ENCODE measurements at places on chromosomes 12 and 14. TPM values are rescaled to one million over a fixed set of nuclear protein-coding genes. Genes with fewer than 3 reads are reported as not detected.

The LRIG3 gene
- 11.6 TPM for total RNA-seq

GRCh38 chr14:99728981-99729451 lies 44.9 kb downstream of the CYP46A1 start:
- H3K4me3 ChIP-seq: no peak overlapping the region
- H3K36me3 ChIP-seq: no peaks in the 10 kb centered on the region
- H3K4me1 ChIP-seq: no peaks in the 10 kb centered on the region
- no peaks in the 10 kb centered on the region for H3K27me3 ChIP-seq
- no peak for DNase-seq

The BMAL2 gene
- total RNA-seq: 23.1 TPM

The BDKRB1 gene
- total RNA-seq: not detected

The EXOC3L4 gene
- 0.42 TPM for total RNA-seq

- H3K27me3 ChIP-seq: no peaks in the 10 kb centered on the region
- DNase-seq: no peak
- H3K36me3 ChIP-seq: no peaks in the 10 kb centered on the region
- H3K4me1 ChIP-seq: peaks cover 2% of the 10 kb centered on the region
- no peak overlapping the region for H3K4me3 ChIP-seq
Observed at GRCh38 chr12:13193505-13194231, 2.9 kb upstream of the EMP1 start.

DNA sequence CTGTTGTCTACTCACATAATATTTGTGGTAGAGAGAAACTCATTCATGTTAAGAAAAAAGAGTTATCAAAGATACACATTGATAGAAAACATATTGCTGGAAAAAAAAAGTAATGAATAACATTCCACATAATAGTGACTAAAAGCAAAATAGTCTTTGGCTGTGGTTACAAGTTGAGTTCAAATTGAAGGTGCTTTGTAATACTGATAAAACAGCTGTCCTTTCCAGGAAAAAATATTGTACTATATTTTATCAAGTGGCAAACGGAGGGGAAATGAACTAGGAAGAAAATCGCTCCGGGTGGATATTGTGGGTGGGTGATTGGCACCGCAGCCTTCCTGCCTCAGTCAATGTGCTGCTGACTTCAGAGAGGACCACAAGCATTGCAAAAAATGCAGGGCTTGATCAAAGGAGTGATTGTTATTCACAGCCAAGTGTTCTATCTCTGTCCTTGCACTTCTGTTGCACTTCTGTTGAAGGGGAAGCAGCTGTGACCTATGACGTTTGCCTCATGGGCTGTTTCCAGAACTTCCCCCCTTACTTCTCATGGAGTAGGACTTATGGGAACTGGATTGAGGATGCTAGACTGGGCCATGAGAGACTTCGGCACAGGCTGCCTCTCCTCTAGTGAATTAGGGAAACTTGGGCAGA lies 114.4 kb downstream of the VRK1 start:
- no peak for DNase-seq
- no peak overlapping the region for H3K27ac ChIP-seq
- peaks cover 13% of the 10 kb centered on the region for H3K36me3 ChIP-seq

DNA sequence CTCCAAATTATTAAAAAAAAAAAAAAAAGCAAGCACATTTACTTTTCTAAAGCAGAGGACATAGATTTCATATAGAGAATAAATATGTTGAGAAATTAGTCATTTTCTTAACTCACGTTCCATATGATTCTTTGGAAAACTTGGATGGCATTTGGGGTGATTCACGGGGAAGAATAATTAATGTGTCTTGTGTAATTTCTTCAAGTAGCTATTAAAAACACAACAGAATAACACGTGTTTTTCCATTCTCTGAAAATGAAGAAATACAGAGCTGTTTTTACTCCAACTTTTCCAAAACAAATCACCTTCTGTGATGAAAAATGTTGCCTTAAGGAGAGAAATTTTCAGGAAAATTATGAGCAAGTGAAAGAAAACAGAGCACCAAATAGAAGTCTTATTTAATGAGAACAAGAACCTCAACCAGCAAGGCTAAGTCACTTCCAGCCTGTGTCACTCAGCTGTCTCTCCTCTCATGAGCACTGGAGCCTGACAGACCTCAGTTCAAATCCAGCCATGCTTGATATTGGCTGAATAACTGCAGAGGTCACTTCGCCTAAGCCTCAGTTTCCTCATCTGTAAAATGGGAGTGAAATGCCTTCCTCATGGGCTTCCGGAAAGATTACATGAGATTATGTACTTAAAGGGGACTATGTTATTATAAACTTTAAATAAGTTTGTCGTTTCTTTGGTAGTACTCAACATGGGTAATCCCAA lies 42.8 kb upstream of the NUAK1 start:
- no peaks in the 10 kb centered on the region for H3K36me3 ChIP-seq
- no peak overlapping the region for H3K27ac ChIP-seq
- no peak for DNase-seq
- H3K4me3 ChIP-seq: no peak overlapping the region
- no peaks in the 10 kb centered on the region for H3K27me3 ChIP-seq
- no peaks in the 10 kb centered on the region for H3K4me1 ChIP-seq

- H3K27me3 ChIP-seq: no peaks in the 10 kb centered on the region
- no peaks in the 10 kb centered on the region for H3K4me1 ChIP-seq
- H3K27ac ChIP-seq: no peak overlapping the region
- peaks cover 27% of the 10 kb centered on the region for H3K36me3 ChIP-seq
- H3K4me3 ChIP-seq: no peak overlapping the region
Observed at GRCh38 chr12:879641-880040, 69.9 kb downstream of the RAD52 start.

The GALC gene
- 9.1 TPM for total RNA-seq

GRCh38 chr14:70857496-70857890 lies 48.2 kb upstream of the MAP3K9 start:
- H3K27me3 ChIP-seq: no peaks in the 10 kb centered on the region
- no peak for DNase-seq
- no peak overlapping the region for H3K4me3 ChIP-seq
- H3K4me1 ChIP-seq: no peaks in the 10 kb centered on the region
- no peaks in the 10 kb centered on the region for H3K36me3 ChIP-seq

The SALL2 gene
- 287 TPM for total RNA-seq

DNA sequence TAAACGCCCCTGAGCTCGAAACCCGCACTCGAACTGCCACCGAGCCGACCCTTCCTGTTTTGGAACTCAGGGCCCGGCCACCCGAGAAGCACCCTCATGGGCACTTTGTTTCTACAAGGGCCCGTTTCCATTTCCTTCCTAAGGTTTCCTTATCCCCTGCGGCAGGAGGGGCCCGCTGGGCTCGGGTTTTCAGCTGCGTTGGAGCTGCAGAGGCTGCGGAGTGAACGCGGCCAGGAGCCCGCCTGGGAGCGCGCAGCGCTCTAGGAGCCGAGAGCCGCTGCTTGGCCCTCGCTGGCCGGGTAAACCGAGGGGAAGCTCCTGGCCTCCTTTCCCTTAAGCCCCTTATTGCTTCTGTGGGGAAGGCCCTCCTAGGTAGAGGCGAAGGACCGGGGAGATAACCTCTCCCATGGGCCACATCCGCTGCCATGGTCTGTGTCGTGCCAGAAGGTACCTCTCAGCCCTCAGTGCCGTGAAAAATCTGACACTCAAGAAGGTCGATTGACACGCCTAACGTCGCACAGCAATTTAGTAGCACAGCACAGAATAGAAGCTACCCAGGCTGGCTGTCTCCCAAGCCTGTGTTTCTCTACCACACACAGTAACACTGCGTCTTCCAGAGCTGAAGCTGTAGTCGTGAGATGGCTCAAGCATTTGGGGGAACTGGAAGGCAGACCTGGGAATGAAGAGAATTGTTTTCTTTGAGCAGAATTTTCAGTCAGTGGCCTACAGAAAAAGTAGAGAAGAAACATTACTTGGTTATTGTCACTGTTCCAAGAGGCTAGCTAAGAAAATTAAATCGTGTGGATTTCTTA lies 12.9 kb upstream of the CALM1 start:
- no peaks in the 10 kb centered on the region for H3K27me3 ChIP-seq
- peaks cover 8% of the 10 kb centered on the region for H3K4me1 ChIP-seq
- DNase-seq: peak; percentile 60
- H3K4me3 ChIP-seq: no peak overlapping the region
- H3K27ac ChIP-seq: no peak overlapping the region
- H3K36me3 ChIP-seq: no peaks in the 10 kb centered on the region

GRCh38 chr12:2364631-2365051 lies 311.9 kb downstream of the CACNA1C start:
- no peak overlapping the region for H3K4me3 ChIP-seq
- H3K36me3 ChIP-seq: peaks cover 8% of the 10 kb centered on the region
- no peaks in the 10 kb centered on the region for H3K4me1 ChIP-seq
- no peaks in the 10 kb centered on the region for H3K27me3 ChIP-seq
- peak; percentile 60 for DNase-seq

DNA sequence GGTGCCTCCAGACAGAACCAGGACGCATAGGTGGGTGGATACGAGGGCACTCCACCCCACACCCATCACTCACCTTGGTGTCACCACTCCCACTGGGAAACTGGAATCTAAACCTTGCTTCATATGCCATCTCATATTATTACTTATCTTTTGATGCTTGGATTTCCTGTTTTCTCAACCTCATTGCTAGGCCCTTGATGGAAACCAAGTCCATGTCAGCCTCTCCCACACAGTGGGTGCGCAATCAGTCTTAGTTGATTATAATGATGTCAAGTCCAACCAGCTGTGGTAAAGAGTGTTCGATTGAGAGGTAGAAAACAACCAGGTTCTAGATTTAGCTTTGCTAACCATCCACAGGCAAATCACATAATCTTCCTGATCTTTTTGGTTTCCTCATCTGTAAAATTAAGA lies 584 bp upstream of the DDHD1 start:
- H3K4me1 ChIP-seq: no peaks in the 10 kb centered on the region

GRCh38 chr14:75068294-75069120 lies 934 bp upstream of the ZC2HC1C start:
- peaks cover 2% of the 10 kb centered on the region for H3K4me1 ChIP-seq
- H3K27ac ChIP-seq: peak overlapping the region; percentile 26
- H3K27me3 ChIP-seq: no peaks in the 10 kb centered on the region
- H3K36me3 ChIP-seq: no peaks in the 10 kb centered on the region
- DNase-seq: no peak

GRCh38 chr12:46874642-46875041 lies 48.8 kb upstream of the SLC38A4 start:
- H3K27me3 ChIP-seq: no peaks in the 10 kb centered on the region
- no peaks in the 10 kb centered on the region for H3K4me1 ChIP-seq
- H3K4me3 ChIP-seq: no peak overlapping the region
- H3K36me3 ChIP-seq: peaks cover 16% of the 10 kb centered on the region
- no peak overlapping the region for H3K27ac ChIP-seq
- DNase-seq: no peak

The GDF3 gene
- 9.1 TPM for total RNA-seq

DNA sequence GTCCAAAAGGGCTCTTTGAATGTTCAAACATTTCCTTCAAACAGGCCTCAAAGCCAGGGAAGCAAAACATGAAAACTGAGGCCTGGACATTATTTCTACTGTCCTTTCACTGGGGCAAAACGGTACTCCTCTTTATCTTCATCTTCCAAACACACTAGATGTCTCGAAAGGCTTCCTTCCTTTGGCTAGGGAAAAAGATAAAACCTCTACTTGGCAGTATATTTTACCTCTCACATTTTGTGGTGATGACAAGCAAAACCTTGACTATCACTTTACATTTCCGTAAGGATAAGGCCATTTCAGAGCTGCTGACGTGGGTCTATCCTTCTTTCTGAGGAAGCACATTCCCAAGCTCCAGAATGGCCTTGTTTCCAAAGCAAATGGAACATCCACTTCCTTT lies 9.9 kb downstream of the STAB2 start:
- H3K4me3 ChIP-seq: no peak overlapping the region
- no peaks in the 10 kb centered on the region for H3K27me3 ChIP-seq
- H3K36me3 ChIP-seq: no peaks in the 10 kb centered on the region

DNA sequence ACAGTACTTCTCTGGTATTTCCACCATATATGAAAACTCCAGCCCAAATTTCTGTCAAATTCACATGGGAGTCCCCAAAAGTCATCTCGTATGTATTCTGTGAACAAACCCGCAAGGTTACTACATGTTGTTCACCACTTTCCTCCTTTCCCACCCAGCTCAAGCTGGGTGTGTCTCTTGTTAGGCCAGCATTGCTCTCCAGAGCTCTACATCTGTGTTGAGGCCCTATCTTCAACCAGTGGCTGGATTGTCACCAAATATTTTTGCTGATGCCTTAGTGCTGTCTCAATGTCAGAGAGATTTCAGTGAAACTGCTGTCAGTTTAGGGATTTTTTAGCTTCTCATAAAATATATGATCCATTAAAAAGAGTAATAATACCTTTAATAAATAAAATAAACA lies 230.9 kb downstream of the BTG1 start:
- H3K4me1 ChIP-seq: peaks cover 3% of the 10 kb centered on the region
- no peak overlapping the region for H3K27ac ChIP-seq
- H3K27me3 ChIP-seq: no peaks in the 10 kb centered on the region
- DNase-seq: no peak
- no peak overlapping the region for H3K4me3 ChIP-seq
- no peaks in the 10 kb centered on the region for H3K36me3 ChIP-seq

DNA sequence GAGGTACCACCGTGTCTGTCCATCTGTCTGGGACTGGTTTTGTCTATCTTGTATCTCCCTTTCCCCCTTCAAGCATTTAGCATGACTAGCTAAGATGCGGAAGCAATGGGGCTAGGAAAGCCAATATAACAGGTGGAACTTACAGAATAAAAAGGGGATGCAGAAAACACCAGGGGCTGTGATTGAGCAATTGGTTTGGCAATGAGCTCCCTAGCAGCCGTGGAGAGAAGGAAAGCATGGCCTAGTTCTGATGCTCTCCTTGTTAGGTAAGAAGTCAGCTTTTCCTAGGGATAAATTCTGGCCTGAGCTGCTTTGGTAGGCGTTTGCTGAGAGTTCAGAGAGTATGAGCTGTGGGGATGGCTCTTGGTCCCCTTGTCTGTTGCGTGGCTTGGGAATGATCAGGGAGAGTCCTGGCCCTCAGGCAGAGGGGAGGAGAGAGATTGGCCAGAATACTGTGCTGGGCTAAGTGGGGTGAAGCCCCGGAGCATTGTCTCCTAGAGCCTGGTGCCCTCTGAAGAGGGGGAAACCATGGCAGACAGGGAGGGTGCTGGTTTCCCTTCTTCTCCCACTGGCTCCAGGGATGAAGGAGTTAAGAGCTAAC lies 7.1 kb downstream of the SETD1B start:
- no peak for DNase-seq
- no peaks in the 10 kb centered on the region for H3K4me1 ChIP-seq
- no peaks in the 10 kb centered on the region for H3K27me3 ChIP-seq
- H3K4me3 ChIP-seq: peak overlapping the region; percentile 79
- H3K27ac ChIP-seq: no peak overlapping the region
- H3K36me3 ChIP-seq: peaks cover 60% of the 10 kb centered on the region

GRCh38 chr12:67038486-67038885 lies 230.7 kb upstream of the CAND1 start:
- H3K27me3 ChIP-seq: no peaks in the 10 kb centered on the region
- H3K4me1 ChIP-seq: peaks cover 3% of the 10 kb centered on the region
- no peaks in the 10 kb centered on the region for H3K36me3 ChIP-seq
- no peak overlapping the region for H3K4me3 ChIP-seq
- no peak for DNase-seq

The TGFB3 gene
- 0.37 TPM for total RNA-seq

Measured in H9 (cell line).